ENCODE measurements at places on chromosomes 7 and 10.

GRCh38 chr10:113126229-113127201 is 176.5 kb downstream of the TCF7L2 start:
- H3K4me3 ChIP-seq = peak overlapping the region; percentile 73
- H3K27me3 ChIP-seq = no peaks in the 10 kb centered on the region
- peak; percentile 89 for DNase-seq
- no peaks in the 10 kb centered on the region for H3K36me3 ChIP-seq

DNA sequence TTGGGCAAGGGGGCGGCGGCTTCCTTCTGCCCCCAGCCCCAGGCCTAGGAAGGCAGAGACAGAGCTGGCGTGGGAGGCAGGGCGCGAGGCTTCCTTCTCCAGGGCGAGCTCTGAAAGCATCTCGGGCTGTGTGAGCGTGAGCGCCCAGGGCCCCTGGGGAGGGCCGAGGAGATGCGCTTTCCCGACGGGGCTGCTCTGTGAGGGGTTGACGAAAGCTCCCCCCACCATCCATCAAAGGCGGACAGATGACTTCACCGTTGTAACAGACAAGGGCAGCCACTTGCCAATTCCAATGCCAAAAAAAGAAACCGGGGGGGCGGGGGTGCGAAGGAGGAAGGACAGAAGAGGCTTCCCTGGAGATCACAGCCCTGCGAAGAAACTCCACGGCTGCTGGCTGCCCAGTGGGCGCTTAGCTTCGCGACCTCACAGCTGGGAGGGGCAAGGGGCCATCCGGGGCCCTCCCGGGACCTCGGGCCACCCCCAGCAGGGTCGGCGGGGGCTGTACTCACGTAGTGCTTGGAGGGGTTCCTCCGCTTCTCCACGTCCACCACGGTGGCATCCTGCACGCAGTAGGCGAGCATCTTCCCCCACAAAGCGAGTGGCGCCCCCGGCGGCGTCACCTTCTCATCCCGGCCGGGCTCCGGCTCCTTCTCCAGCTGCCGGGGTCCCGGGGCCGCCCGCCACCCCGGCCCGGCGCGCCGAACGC is 537 bp downstream of the SH3PXD2A start:
- H3K27me3 ChIP-seq = peaks cover 23% of the 10 kb centered on the region
- no peak overlapping the region for H3K27ac ChIP-seq
- peaks cover 13% of the 10 kb centered on the region for H3K4me1 ChIP-seq
- peaks cover 16% of the 10 kb centered on the region for H3K36me3 ChIP-seq
- H3K4me3 ChIP-seq = peak overlapping the region; percentile 87
- no peak for DNase-seq

GRCh38 chr7:155181768-155182167 is 111.6 kb downstream of the HTR5A start:
- H3K4me1 ChIP-seq = no peaks in the 10 kb centered on the region
- no peaks in the 10 kb centered on the region for H3K27me3 ChIP-seq
- no peak overlapping the region for H3K4me3 ChIP-seq
- H3K27ac ChIP-seq = no peak overlapping the region

DNA sequence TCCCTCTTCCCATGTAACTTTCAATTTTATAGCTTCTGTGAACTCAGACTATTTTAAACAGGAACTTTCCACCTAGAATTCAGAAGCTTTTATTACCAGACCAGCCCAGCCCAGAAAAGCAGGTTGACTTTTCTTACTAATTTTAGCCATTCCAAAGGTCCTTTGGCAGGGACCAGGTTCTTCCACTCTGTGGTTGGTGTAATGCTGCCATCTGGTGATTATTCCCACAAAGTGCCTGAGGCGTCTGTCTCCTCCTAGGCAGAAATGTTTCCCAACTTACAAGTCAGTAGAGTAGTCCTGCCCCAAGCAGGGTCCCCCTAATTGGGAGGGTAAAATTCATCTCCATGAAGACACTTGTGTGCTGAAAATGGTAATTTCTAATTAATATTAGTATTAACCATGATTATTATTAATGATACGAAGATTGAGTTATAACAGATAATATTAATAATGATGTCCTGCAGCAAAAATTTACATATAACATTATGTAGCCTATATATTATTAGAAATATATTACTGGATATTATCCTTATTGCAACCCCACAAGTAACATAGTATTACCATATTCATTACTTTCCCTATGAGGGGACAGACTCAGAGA is 53.0 kb upstream of the PPP1R17 start:
- no peaks in the 10 kb centered on the region for H3K27me3 ChIP-seq
- no peaks in the 10 kb centered on the region for H3K36me3 ChIP-seq
- peak; percentile 60 for DNase-seq
- no peaks in the 10 kb centered on the region for H3K4me1 ChIP-seq

DNA sequence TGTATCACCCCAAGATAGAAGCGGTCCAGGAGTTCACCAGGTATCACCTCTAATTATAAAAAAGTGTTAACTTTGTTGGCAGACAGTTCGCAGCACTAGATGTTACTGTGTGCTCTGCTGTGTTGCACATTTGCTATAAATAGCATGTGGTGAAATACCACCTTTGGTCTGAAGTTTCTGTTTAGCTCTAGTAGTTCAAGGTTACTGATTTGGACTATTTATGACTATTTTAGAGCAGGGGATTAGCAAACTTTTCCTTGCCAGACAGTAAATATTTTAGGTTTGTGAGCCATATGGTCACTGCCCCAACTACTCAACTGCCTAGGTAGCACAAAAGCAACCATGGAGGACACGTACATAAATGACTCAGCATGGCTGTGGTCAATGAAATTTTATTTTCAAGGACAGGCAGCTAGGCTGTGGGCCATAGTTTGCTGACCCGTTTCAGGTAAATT is 16.5 kb downstream of the DENND10 start:
- peaks cover 28% of the 10 kb centered on the region for H3K36me3 ChIP-seq
- no peaks in the 10 kb centered on the region for H3K27me3 ChIP-seq
- no peak overlapping the region for H3K4me3 ChIP-seq
- H3K4me1 ChIP-seq = no peaks in the 10 kb centered on the region

DNA sequence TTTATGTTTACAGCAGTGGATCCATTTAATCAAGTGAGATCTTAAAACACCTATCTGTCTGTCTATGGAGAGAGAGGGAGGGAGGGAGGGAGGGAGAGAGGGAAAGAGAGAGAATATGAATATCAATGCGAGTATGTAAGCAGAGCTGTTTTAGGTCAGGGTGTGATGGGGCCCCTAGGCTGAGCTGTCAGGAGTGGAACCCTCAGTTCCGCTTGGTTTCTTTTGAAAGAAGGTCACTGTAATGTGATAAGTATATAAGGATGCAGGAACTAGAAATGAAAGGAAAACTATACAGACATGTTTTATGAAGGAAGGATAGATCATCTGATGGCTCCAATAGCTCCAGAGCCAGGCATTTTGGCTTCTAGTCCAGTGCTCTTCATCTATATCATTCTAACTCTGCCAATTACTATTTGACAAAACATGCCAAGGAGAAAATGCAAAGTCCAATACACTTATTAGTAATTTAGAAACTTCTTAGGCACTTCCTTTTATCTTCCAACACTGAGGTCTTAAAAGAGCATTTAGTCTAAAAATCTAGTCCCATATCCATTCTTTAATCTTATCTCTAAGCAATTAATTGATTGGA is 70.3 kb downstream of the NRCAM start:
- no peaks in the 10 kb centered on the region for H3K4me1 ChIP-seq
- no peak overlapping the region for H3K4me3 ChIP-seq
- DNase-seq = no peak
- H3K27me3 ChIP-seq = no peaks in the 10 kb centered on the region

DNA sequence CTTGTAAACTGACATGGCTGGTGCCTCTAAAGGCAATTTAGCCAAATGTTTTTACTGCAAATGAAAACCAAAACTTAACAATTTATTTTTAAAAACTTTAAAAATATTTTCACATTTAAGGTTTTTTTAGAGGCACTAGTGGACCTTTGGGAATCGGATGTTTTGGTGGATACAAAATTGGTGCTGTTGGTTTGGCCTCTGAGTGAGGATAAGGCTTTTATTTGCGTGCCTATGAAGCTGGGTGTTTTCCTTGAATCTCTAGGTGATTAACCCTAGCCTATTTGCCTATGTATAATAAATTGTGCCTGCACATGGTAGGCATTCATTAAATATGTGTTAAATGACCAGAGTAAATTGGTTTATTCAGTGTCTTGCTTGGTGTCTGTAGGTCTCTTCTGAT is 2.9 kb upstream of the SGCE start:
- H3K4me3 ChIP-seq = peak overlapping the region; percentile 29
- no peak overlapping the region for H3K27ac ChIP-seq
- H3K27me3 ChIP-seq = no peaks in the 10 kb centered on the region
- no peak for DNase-seq

DNA sequence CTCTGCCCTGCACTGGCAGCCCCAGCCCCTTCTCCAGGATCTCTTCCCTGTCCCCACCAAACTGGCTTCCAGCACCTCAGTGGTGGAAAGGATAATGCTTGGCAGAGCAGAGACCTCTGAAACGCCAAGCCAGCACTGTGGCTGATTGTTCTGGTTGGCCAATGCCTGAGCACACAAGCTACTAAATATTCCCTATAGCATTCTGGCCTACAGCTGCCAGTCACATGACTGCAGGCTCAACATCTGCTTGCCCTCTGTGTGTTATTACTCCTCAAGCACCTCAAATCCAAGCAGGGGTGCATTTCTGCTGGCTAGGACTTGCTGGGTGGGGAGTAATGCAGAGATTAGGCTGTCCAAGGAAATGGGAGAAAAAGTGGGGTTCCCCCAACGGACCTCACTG is 6.1 kb downstream of the TBATA start:
- no peak overlapping the region for H3K27ac ChIP-seq
- H3K36me3 ChIP-seq = no peaks in the 10 kb centered on the region
- DNase-seq = no peak
- H3K27me3 ChIP-seq = no peaks in the 10 kb centered on the region

DNA sequence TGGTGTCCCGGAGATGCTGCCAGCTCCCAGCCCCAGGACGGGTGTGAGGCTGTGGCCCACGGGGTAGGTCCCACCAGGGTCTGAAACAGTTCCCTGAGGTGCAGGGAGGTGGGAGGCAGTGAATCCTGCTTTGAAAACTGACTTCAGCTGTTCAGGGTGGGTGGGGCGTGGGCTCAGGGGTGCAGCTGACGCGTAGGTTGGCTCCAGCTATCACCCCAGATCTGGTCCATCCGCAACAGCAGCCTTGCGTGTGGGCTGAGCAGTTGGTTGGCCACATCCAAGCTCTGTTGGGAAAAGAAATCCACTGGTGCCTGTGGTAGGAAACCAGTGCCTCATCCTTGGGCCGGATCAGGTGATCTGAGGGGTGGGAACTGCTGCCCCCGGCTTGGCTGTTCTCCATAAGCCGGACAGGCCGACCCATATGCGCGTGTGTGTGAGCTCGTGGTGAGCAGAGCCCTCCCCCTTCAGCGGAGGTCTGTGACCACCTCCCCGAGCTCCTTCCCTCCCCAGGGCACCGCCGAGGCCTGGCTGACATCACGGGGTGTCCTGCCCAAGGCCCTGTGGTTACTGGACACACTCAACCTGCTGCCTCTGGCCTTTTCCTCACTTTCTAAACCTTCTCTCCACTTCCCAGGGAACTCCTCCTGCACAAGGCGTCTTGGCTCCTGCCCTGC is 15.4 kb upstream of the FAM20C start:
- peaks cover 5% of the 10 kb centered on the region for H3K4me1 ChIP-seq
- no peak for DNase-seq
- H3K27ac ChIP-seq = no peak overlapping the region
- H3K36me3 ChIP-seq = no peaks in the 10 kb centered on the region

DNA sequence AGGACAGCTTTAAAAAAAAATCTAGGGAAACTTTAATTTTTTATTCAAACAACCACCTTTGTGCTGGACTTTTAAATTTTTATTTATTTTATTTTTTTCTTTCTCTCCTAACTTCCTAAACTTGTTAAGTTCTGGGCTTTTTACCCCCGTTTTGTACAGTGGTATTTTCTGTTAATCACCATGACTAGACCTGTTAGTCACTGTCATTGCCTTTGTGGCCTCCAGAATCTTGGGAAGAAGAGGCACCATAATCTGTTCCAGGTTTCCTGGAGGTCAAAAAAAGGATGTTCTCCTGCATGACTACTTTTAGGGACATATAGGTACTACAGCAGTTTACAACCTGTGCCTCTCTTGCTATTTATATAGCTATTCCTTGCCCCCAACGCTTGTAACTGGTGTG is 31.1 kb upstream of the DDX50 start:
- peak overlapping the region; percentile 84 for H3K27ac ChIP-seq
- H3K27me3 ChIP-seq = no peaks in the 10 kb centered on the region
- H3K4me1 ChIP-seq = peaks cover 10% of the 10 kb centered on the region
- no peak for DNase-seq
- H3K4me3 ChIP-seq = no peak overlapping the region

GRCh38 chr7:99740573-99741440 is 5.8 kb upstream of the CYP3A7 start:
- H3K27me3 ChIP-seq = no peaks in the 10 kb centered on the region
- no peak for DNase-seq
- H3K4me1 ChIP-seq = no peaks in the 10 kb centered on the region
- no peak overlapping the region for H3K4me3 ChIP-seq
- H3K27ac ChIP-seq = no peak overlapping the region

DNA sequence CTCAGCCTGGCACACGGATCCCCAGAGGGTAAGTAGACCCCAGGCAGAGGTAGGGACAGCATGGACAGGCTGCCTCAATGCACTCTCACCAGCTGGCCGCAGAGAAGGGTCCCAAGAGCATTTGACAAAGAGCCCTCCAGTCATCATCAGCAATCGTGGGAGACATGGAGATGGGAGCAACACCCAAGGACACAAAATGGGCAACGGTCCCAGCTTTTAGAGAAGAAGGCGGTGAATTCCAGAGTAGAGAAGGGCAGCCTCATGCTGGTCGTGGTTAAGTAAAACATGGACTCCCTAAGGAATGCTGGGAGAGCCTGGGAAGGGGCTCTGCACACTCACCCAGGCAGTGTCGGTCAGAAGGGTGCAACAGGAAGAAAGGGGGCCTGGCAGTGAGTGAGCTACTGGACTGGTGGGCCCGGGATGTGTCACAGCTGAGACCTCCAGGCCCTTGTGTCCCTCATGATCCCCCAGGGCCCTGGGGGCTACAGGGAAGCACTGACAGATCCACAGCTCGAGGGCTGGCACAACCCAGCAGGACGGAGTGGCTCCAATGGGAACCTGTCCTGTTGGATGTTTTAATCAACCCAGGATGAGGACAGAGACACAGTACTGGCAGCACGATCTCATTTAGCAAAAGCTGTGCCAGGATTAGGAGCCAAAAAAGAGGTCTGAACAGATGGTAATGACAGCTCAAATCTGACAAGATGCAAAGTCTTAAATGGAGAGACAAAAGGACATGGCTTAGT is 147.1 kb downstream of the NEURL1 start:
- no peaks in the 10 kb centered on the region for H3K36me3 ChIP-seq
- peaks cover 23% of the 10 kb centered on the region for H3K4me1 ChIP-seq
- H3K4me3 ChIP-seq = no peak overlapping the region
- no peak overlapping the region for H3K27ac ChIP-seq
- DNase-seq = no peak

GRCh38 chr10:70950801-70951200 is 62.4 kb upstream of the PCBD1 start:
- no peaks in the 10 kb centered on the region for H3K4me1 ChIP-seq
- H3K4me3 ChIP-seq = no peak overlapping the region
- H3K36me3 ChIP-seq = no peaks in the 10 kb centered on the region
- H3K27me3 ChIP-seq = no peaks in the 10 kb centered on the region

DNA sequence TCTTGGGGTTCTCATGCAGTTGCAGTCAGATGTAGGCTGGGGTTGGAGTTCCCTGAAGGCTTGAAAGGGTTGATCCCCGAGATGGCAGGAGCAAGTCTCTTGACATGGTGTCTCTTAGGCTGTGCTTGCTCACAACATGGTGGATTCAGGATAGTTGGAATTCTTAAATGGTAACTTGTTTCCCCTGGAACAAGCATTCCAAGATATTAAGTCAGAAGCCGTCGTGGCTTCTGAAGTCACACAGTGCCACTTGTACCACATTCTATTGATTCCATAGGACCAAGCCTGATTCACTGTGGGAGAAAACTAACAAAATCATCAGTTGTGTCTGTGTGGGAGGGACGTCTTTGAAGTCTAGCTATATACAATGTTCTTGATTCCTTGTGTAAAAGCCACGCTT is 3.5 kb upstream of the SLC35B4 start:
- no peak overlapping the region for H3K4me3 ChIP-seq
- no peaks in the 10 kb centered on the region for H3K36me3 ChIP-seq
- peaks cover 26% of the 10 kb centered on the region for H3K27me3 ChIP-seq
- no peaks in the 10 kb centered on the region for H3K4me1 ChIP-seq

Measured in neuronal stem cell (in vitro differentiated cells).